ENCODE measurements at places on chromosomes 12 and 14. TPM values are rescaled to one million over a fixed set of nuclear protein-coding genes. Genes with fewer than 3 reads are reported as not detected.

- DNase-seq = no peak
These were observed 693.8 kb downstream of the BCL11B start for GRCh38 chr14:98578204-98578603.

- no peak for DNase-seq
These were observed 9.7 kb downstream of the DDX47 start for GRCh38 chr12:12822886-12823285.

Gene TNFAIP2
- total RNA-seq = 8.6 TPM

DNA sequence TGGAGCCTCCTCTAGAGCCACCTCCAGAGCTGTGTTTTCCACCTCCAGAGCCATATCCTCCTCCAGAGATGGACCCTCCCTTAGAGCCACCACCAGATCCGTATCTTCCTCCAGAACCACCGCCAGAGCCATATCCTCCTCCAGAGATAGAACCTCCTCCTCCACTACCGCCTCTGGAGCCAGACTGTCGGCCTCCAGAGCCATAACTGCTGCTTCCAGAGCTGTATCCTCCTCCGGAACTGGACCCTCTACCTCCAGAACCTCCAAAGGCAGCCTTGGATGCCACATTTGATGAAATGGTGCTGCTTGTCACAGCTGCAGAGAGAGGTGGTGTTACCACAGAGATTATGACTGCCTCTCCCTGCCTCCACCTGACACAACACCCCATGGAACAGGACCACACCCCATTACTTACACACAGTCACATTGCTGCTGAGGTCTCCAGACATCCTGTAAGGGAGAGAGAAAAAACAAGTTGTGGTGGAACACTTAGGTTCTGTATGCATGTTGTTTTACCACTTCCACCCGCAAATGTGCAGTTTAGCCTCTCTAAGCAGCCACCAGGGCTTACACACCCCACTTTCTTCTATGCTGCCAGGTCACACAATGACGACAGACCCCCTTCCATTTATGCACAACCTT lies 6.8 kb downstream of the KRT2 start:
- no peak for DNase-seq

Gene TNS2
- 26.7 TPM for total RNA-seq

DNA sequence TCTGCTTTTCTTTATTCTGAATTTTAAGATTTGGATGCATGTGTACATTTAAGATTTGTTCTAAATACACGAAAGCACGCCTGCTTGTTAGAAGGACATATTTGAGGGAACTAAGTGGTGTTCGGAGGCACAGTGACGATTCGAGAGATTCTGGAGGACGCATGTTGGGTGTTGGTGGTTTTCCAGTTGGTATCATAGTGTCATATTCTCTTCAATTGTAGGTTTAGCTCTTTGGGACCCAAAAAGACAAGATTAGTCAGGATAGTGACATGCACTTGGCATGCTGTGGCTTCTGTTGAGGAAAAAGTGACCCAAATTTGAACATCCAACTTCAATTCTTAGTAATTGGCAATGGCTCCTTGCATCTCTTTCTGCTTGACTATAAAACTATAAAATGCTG lies 30.1 kb downstream of the PRKCH start:
- DNase-seq = no peak

Gene ESYT1
- total RNA-seq = 32.2 TPM

DNA sequence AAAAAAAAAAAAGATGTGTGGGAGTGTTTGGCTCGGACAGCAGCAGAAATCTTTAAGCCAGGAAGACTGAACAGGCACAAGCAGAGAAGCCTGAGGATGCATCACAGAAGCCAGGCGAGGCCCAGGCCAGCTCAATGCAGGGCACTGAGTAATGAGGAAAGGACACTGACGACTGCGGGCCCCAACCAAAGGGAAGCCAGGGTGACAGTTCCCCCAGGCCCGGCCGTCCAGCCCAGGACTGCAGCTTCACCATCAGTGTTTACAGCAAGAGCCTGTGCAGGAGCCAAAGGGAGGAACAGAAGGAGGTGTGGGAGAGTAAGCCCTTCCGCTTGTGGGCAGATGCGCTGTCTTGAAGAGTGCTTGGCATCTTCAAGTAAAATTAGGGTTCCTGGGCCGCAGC lies 205.3 kb upstream of the SFSWAP start:
- DNase-seq = no peak
